Dorsolateral prefrontal cortex (tissue), 122 donors: ENCODE measurements at places on chromosomes 16 and 17. TPM values are rescaled to one million over a fixed set of nuclear protein-coding genes. Genes with fewer than 3 reads are reported as not detected.

- no peak for DNase-seq
Observed at GRCh38 chr17:41402161-41402560, 4.8 kb upstream of the KRT31 start.

GRCh38 chr17:35912942-35913341 is 17.6 kb downstream of the RDM1 start:
- DNase-seq: no peak

The CACNG3 gene
- 34.9 TPM for total RNA-seq

- no peak for DNase-seq
Observed at GRCh38 chr16:70529051-70529777, 5.6 kb downstream of the SF3B3 start.

The BTBD17 gene
- 2.4 TPM for total RNA-seq

The PYY gene
- 0.83 TPM for total RNA-seq

DNA sequence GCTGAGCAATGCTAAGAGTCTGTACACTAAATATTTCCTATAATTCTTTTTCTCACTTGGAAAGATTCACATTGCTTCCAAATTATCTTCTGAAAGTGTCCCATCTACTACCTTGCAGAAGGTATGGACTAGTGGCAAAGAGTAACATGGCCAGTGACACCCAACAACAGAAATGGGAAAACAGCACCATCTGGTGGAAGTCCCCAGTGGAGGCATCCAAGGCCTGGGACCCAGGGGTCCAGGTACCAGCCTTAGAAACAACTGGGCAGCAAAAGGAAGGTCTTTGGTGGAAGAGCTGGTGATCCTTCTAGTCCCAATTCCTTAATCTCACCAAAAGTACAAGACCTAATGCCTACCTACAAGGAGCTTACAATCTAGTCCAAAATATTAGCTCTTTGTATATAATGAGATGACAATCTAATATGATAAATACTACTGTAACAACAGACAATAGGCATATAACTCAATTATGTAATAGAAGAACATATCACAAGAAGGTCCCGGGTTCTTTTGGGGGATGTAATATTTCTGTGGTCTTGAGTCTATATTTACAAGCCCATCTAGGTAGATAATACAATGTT is 55.3 kb downstream of the SKAP1 start:
- DNase-seq: no peak

The CCL2 gene
- 18.9 TPM for total RNA-seq

DNA sequence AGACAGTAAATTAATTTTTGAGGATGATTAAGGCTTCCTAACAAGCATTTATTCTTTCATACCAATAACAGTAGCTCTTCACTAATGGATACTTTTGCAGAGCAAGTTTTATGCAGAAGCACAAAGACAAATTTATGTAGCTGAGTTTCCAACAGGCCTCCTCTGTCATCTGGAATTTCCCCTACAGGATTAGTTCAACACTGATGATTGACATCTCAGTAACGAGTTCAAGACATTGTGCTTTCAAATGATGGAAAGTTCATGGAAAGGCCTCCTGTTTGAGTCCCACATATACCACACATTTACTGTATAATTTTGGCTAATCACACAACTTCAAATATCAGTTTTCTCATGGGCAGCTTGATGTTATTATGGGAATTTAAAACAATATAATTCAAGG is 40.6 kb downstream of the ABCA10 start:
- DNase-seq: no peak

The HSD17B2 gene
- not detected for total RNA-seq

GRCh38 chr17:48568499-48569239 is 9.5 kb downstream of the HOXB4 start:
- no peak for DNase-seq

DNA sequence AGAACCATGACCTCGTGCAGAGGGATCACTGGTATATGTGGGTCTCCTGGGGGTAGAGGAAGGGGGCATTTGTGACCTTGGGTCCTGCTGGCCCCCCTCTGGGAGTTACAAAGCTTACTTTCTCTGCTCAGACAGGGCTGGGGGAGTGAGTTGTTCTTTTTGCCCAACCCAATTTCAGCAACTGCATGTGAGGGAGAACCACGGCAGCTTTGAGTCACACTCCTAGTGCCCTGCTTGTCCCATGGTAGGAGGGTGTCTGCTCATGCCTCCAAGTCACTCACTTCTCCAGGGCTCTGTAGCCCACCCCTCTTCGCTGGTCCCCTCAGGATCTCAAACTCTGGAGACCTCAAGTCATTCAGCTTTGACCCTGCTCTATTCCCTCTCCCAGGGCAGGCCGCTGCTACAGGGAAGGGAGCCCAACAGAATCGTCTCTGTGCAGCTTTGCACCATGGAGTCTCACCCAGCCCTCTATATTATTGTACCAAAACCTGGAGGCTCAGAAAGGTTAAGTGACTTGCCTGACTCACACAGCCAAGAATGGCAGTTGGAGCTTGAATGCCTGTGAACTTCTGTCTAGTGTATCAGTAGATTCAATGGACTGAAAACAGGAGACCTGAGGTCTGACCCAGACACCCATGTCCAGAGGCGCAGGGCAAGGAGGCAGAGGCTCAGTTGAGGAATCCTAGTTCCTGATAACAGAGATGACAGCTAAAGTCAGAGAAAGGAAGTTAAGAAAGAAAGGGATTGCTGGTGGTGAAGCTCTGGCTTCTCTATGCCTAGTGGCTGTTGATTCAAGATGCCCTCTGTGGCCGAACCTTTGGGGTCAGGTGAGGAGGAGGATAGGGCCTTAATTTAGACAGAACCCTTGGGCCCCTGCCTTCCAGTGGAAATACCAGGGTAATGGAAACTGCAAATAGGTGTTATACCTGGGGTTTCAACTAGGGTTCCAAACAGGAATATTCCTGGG is 14.6 kb upstream of the ETV4 start:
- DNase-seq: no peak

The DUXB gene
- total RNA-seq: not detected
